ENCODE measurements at places on chromosomes 16 and 17. TPM values are rescaled to one million over a fixed set of nuclear protein-coding genes. Genes with fewer than 3 reads are reported as not detected.

The PRPSAP1 gene
- 85.0 TPM for total RNA-seq

- DNase-seq: no peak
Observed at GRCh38 chr17:46727572-46728348, 90.7 kb downstream of the WNT3 start.

GRCh38 chr17:64216338-64217248 lies 46.5 kb downstream of the TEX2 start:
- no peak for DNase-seq

- no peak for DNase-seq
Observed at GRCh38 chr17:48071654-48072053, 23.5 kb downstream of the NFE2L1 start.

DNA sequence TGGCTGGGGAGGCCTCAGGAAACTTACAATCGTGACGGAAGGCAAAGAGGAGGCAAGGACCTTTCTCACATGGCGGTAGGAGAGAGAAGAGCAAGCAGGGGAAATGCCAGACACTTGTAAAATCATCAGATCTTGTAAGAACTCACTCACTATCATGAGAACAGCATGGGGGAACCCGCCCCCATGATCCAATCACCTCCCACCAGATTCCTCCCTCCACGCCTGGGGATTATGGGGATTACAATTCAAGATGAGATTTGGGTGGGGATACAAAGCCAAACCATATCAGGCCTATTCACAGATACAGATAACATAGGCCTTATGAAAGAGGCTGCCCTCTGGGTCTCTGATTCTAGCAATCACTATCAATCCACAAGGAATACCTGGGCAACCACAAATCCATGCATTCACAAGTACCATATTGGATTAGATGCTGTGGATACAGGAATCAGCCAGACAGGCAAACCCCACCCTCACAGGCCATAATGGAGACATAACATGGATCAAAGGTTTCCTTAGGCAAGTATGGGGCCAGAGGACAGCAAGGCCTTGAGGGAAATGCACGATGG lies 284.9 kb downstream of the SOX9 start:
- no peak for DNase-seq
